ENCODE measurements at places on chromosomes 2 and 18.

DNA sequence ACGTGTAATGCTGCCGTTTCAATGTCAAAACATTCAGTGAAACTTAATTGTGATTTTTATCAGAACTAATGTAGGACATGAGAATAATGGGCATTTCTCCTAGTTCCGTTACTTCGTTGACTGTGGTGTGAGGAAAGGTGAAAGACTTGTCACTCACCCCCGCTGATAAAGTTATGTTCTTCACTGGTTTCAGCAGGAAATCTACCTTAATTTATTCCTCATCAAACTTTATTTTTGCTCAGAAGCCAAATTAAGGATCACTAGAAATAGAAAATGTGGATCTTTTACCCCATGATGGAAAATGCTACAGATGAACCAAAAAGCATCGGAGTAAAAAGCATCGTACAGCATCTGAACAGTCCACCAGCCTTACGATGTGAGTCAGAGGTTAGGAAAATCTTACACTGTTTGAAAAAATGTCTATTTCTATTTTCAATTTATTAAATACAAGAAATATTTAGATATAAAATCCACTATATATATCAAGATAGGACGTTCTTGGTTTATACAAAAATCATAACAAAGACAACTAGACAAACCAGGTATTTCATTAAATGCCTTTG is 1.0 kb upstream of the ROCK1 start:
- DNase-seq: no peak

DNA sequence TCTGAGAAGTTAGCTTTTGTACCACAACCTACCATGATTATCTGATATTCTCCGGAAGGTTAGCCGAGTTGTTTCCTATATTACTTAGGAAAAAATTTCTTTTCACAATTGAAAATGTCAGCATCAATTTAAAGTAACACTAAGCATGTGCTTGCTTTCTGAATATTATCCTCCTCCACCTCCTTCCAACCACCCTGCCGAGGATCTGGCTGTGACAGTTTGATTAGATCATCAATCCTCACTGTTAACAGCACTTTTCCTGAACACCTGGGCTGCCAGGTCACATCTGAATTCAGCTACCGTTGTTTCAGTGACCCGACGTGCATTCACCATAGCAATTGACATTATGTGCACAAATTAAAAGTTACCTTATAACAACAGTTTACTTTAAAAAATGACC is 207.0 kb downstream of the ZNF407 start:
- no peak for DNase-seq

DNA sequence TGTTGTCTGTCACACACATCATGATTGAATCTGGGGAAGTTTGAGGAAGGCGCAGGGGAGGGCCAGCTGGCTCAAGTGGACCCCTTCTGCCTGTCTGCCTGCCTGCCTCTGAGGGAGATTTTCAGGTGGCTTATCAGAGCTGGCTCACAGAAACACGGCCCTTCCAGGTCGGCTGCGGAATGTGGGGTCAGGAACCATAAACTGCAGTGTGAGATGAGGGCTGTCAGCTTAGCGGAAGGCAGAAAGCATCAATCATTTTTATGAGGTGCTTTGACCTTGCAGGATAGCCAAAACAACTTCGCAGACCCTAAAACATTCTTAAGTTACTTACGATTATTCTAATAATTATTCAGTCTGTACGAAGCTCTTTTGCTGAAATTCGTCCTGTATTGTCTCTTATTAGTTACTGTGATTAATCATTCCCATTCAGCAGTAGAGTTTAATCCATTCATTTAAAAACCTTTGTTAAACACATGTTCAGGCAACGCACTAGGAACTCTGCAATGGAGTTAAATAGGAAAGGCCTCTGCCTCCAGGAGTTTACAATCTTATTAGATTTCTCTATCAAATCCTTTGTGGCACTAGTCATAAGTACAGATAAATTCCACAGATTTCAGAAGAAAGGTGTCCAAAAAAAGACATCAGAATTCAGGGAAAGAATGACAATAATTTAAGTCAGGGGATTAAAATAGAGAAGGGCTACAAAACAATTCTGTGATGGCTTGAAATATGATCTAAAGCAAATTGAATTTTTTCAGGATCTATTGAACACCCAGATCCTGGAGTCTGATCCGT is 371.6 kb downstream of the HRH4 start:
- no peak for DNase-seq

- no peak for DNase-seq
Observed at GRCh38 chr2:144678736-144679135, 158.8 kb upstream of the ZEB2 start.

GRCh38 chr2:227942021-227942420 is 70.6 kb downstream of the DAW1 start:
- no peak for DNase-seq

- DNase-seq: no peak
Observed at GRCh38 chr2:97267411-97268074, 154.6 kb downstream of the ANKRD36 start.

- no peak for DNase-seq
Observed at GRCh38 chr2:124489686-124490085, 464.6 kb downstream of the CNTNAP5 start.

GRCh38 chr2:209305746-209306196 is 118.1 kb upstream of the MAP2 start:
- no peak for DNase-seq

DNA sequence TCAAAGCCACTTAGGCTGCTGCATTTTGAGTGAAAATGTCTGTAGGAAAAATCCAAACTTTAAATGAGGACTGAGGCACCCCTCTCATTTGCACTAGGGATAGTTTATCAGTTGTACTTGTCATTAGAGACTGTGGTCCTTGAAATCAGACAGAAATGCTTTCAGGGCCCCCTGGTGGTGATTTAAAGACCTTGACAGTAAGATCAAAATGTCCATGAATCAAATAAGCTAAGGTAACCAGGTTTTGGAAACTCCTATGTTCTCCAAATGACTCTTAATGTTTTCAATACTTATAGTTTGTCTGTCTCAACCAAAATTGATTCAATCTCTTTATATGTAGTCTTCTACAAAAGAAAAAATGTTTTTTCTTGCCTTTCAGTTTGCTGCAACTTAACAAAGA is 28.8 kb upstream of the DDX18 start:
- DNase-seq: peak; percentile 19

- no peak for DNase-seq
Observed at GRCh38 chr2:119245076-119245840, 21.6 kb downstream of the STEAP3 start.

GRCh38 chr2:216557820-216558219 is 59.2 kb downstream of the RPL37A start:
- no peak for DNase-seq

DNA sequence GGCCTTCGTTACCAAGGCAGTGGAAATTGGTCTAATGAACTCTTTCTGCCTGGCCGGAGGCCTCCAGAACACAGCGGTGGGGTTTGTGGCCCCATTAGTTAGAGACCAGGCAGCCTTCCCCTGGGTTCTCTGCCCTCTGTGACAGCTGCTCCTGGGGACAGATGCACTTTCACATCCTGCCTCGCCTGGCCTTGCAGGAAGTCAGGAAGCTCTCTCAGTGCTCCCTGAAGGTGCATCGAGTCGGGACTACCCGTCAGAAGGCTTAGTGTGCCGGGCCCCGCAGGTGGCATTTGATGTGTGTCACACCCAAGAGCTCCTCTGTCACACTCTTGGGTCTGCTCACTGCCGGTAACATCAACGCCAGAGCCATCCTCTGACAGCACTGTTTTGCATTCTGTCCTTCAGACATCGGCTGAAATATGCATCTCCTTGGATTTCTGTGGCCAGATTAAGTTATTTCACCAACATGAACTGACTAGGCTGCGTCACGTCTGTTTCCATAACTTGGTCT is 158.3 kb downstream of the LDLRAD4 start:
- DNase-seq: peak; percentile 36

DNA sequence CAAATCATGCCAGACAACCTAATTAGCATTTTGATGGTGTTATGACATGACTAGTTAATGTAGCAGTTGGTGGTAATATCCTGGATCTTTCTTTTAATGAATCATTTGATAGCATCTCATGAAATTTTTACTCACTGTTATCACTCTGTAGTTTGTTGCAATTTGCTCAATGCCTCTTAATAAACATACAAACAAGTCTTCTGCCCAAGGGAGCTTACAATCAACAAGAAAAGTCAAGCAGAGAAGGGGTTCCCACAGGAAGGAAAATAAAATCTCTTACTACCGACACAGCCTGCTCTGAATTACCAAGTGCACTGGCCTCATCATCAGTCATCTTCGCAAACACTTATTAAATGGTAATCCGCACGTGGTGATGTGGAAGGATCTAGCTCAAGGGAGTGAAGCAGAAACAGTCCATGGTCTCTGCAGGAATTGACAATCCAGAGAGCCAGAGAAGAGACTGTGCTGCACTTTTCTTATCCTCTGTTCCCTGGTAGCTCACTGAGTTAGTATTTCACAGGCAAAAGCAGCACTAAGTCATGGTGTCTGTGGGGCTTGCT is 263.5 kb downstream of the EPHA4 start:
- DNase-seq: no peak

GRCh38 chr2:238585836-238586821 is 159.4 kb downstream of the ASB1 start:
- DNase-seq: no peak

DNA sequence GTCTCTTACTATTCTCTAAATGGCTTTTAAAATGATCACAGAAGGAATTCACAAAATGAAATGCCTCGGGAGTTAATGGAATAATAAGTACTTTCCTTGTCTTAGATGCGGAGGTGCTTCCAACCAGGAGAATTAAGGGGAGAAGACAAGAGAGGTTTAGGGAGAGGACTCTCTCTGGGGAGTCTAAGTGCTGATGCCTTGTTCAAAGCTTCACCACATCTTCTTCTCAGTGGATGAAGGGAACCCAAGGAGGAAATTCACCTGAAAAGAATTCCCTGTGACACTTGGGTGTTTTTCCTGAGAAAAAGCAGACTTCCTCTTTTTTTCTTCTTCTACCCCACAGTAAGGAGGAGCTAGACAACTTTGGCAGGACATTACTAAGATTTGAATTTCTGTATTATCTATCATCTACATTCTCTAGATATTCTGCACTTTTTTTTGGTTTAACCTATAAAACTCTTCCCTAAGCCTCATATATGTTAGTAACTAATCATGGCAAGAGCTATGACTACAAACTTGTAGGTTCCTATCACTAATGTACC is 70.1 kb upstream of the GRB14 start:
- DNase-seq: no peak

GRCh38 chr2:235543851-235544688 is 50.2 kb downstream of the AGAP1 start:
- DNase-seq: no peak

DNA sequence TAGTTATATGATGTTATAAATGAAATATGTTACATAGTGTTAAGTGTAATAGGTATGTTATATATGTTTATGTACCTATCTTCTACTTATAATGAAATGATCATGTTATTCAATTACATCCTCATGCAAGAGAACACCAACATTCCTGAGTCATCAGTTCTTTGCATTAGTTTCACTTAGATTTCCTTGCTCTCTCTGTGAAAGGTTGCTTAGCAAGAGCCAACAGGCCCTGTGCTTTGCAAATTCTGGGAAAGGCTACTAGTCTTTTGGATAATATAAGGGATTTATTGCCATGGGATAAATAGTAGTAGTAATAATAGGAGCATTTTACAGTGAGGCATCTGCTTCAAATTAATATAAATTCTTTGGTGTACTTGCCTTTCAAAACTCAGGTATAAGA is 274.8 kb downstream of the SP3 start:
- DNase-seq: no peak

DNA sequence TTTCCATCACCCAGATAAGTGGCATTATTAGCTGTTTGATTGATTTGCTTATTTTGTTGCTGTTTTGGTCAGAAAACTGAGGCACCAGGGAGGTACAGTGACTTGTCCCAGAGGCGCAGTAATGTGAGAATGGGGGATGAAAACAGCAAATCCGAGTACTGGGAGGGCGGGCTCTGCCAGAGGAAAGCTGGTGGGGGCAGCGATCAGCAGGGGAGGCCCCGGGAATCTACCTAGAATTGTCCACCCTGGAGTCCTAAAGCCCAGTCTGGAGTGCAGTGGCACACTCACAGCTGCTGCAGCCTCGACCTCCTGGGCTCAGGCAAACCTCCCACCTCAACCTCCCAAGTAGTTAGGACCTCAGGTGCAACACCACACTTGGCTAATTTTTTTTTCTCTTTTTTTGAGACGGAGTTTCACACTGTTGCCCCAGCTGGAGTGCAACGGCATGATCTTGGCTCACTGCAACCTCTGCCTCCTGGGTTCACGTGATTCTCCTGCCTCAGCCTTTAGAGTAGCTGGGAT is 17.0 kb upstream of the PTMA start:
- DNase-seq: no peak

Measured in activated T-cell treated with anti-CD3 and anti-CD28 coated beads for 4 hours (primary cell).